Activated T-helper 9 cell treated with anti-CD3 and anti-CD28 coated beads, Interleukin-2, amount 50 U/mL, for 16 hours (primary cell): ENCODE measurements at places on chromosomes 11 and 22.

DNA sequence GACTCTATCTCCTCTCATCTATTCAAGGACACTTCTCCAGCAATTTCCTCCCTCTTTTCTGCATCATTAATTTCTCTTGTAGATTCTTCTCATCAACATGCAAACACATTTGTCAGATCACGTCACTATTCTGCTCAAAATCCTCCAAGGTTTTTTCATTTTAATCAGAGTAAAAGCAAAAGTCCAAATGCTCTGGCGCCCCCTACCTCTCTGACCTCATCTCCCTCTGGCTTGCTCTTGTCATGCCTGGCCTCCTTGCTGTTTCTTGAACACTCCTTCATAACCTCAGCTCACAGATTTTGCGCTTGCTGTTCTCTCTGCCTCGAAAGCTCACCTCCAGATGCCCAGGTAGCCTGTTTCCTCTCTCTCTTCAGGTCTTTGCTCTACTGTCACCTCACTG, 22.4 kb downstream of the RTCB start:
- no peak for DNase-seq

- no peak for DNase-seq
These were observed 93.2 kb downstream of the NAV2 start for GRCh38 chr11:19805827-19806226.

DNA sequence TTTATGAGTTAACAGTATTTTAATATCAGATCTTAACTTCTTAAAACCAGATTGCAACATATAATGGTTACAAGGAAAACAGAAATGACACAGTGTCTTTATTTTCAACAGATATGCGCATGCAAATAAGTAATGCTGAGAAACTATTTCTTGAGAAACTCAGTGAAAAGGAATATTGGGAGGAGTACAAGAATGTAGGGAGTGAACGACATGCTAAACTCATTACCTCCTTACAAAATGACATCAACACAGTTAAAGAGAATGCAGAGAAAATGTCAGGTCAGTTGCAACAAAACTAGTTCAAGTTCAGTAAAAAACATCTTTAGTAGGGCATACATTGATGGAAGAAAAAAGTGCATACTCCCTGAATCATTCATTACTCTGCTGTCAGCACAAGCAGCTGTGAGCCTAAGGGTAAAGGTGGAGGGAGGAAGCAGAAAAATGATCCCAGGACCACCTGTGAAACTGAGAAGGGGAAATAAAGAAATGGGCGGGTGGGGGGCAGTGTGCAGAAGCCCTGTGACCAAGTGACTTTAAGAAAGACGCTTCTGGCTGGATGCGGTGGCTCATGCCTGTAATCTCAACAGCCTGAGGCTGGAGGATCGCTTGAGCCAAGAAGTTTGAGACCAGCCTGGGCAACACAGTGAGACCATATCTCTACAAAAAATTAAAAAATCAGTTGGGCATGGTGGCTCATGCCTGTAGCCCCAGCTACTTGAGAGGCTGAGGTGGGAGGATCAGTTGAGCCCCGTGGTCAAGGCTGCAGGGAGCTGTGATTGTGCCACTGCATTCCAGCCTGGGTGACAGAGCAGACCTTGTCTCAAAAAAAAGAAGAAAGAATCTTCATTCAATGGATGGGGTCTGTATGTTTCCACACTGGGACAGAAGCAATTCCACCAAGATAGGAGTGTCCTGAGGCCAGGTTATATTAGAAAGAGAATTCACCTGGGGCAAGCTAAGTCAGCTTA, 31.2 kb downstream of the CCDC83 start:
- no peak for DNase-seq

- DNase-seq: no peak
These were observed 59.8 kb downstream of the UVRAG start for GRCh38 chr11:75874684-75875341.

- no peak for DNase-seq
These were observed 562.5 kb upstream of the LRRC4C start for GRCh38 chr11:42021911-42022310.

- DNase-seq: peak; percentile 53
These were observed 11.7 kb downstream of the CXCR5 start for GRCh38 chr11:118895093-118896039.

DNA sequence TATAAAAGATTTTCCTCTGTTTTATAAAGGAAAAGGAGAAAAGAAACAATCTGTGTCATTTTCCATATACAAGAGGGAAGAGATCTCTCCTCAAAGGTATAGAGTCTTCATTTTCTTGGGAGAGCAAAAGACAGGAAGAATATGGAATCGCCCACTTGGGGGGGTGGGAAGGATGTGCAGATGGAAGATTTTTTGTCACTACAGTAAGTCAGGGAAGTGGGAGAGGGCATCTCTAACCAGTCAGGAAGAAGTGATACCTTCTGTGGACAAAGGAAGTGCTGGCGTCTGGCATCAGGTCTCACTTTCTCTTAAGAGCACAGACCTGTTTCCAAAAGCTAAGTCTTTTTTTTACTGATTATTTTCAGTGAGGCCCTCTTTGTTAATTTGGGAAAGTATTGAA, 1.4 kb downstream of the PRR14L start:
- no peak for DNase-seq

DNA sequence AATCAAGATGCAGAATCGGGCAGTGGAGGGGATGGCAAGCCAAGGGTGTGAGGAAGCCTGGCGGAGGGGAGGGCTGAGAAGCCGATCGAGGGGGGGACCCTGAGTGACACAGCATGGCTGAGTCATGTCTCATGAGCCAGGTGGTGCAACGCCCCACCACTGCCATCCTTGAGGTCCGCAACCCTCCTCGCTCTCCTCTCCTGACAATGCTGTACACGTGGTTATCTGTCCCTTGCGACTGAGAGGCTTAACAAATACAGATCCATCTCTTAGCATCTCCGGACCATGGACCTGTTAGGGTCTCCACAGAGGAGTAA, 14.2 kb downstream of the SLC22A12 start:
- DNase-seq: no peak

DNA sequence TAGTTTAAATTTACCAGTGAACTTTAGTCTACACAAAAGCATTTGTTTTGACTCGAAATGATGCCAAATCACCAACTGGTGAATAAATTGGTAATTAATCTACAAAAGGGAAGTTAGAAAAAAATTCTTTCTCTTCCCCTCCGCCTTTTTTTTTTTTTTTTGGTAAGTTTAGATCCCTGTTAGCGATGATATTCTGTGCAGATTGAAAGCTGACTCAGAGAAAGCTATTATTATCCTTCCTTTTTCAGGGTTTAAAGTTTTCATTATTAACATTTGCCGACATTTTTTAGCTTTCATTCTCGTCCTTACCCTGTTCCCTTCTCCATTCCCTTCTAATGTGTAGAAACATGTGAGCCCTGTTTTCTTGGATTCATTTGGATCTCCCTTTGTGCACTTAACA, 16.8 kb upstream of the NUP160 start:
- no peak for DNase-seq

- DNase-seq: no peak
These were observed 69.1 kb downstream of the CTTN start for GRCh38 chr11:70467201-70468085.
